AML-193 (cell line): ENCODE measurements at places on chromosomes 3 and 15.

DNA sequence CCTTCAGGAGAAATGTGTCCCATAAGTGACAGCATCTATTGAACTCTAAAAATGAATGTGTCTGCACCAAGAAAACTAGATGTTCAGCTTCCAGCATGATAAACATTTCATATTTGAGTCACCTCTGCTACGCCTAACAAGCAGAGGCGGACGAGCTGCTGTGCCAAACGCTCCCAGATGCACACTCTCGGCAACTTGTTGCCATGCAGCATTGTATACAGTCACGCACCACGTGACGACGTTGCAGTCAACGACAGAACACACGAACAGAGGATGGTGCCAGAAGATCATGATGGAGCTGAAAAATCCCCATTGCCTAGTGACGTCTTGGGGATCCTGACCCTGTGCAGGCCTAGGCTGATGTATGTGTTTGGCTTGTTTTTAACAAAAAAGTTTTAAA lies 137.5 kb downstream of the XXYLT1 start:
- DNase-seq, result no peak

GRCh38 chr15:68709876-68710275 lies 110.8 kb downstream of the ANP32A start:
- no peak for DNase-seq

- peak; percentile 24 for DNase-seq
These were observed 16.4 kb downstream of the CLK3 start for GRCh38 chr15:74631935-74632560.

DNA sequence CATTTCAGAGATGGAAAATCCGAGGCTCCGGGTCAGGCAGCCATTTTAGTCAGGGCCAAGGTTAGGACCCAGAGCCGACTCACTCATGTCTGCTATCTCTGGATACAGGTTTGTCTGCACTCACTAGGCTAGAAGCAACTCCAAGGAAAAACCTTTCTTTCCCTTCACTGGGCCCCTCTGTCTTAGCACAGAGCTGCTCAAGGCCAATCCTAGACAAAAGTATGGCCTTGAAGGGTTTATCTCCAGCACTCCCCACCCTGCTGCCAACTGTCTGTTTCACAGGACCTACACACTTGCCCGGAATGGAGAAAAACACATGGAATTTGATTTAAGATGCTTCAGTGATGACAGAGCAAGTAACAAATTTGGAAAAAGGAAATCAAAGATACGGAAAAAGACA lies 25.6 kb downstream of the ACAN start:
- DNase-seq, result no peak

- DNase-seq, result no peak
These were observed 126.1 kb upstream of the ARHGEF3 start for GRCh38 chr3:56927855-56928254.

GRCh38 chr3:14889943-14890342 lies 57.4 kb upstream of the NR2C2 start:
- DNase-seq, result no peak

DNA sequence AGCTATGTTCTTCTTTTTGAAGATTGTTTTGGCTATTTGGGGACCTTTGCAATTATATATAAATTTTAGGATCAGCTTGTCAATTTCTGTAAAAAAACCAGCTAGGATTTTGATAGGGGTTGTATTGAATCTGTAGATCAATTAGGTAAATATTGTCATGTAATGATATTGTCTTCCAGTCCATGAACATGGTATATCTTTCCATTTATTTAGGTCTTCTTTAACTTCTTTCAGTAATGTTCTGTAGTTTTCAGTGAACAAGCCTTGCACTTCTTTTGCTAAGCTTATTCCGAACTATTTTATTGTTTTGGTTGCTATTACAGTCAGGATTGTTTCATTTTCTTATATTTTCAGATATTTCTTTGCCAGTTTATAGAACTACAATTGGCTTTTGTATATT lies 175.8 kb upstream of the RARB start:
- DNase-seq, result no peak

DNA sequence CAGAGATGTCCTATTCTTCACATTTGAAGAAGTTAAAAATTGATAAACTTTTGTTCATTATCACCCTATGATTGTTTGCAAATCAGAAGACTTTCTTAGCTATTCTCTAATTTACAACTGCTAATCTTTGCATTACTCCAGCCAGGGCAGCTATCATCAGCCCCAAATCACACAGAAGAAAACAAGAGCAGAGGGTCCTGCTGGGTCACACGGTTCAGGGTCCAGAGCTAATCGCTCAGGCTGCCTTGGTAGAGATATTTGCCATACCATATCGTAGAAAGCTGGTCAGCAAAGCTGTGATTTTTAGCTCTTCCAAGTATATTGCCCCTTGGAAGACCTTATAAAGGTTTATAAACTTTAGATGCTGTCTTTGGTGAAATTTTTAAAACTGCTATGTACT lies 181.4 kb downstream of the MAGI1 start:
- no peak for DNase-seq

DNA sequence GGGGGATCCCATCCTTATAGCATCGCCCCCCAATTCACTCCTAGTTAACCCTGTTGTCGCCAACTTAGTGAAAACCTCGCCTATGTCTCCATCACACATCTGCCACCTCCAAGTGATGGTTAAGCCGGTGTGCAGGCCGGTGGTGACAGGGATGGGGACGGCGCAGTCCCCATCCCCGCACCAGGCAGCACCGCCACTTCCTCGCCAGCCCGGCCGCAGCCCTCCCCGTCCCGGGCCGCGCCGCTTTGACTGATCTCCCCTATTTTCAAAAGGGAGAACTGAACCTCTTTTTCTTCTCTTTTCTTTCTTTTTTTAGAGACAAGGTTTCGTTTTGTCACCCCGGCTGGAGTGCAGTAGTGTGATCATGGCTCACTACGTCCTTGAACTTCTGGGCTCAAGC lies 11.3 kb upstream of the MOBP start:
- no peak for DNase-seq

GRCh38 chr3:20022954-20023622 lies 11.0 kb upstream of the PP2D1 start:
- DNase-seq, result no peak
